ENCODE measurements at places on chromosomes 2 and 18.

- no peak for DNase-seq
Observed at GRCh38 chr2:17538844-17539554, 1.5 kb upstream of the VSNL1 start.

- DNase-seq, result no peak
Observed at GRCh38 chr2:124024561-124025170, 421 bp upstream of the CNTNAP5 start.

DNA sequence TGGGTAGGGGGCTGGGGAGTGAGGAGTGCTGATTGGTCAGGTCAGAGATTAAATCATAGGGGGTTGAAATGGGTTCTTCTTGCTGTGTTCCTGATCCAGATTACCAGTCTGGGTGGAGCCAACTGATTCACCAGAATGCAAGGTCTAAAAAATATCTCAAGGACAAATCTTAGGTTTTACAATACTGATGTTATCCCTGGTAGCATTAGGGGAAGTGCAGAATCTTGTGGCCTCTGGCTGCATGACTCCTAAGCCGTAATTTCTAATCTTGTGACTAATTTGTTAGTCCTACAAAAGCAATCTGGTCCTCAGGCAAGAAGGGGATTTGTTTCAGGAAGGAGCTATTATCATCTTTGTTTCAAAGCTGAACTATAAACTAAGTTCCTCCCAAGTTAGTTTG is 289.2 kb upstream of the KYNU start:
- DNase-seq, result no peak

GRCh38 chr2:38487852-38488251 is 110.8 kb upstream of the ATL2 start:
- no peak for DNase-seq

GRCh38 chr2:15334644-15335326 is 226.3 kb downstream of the NBAS start:
- DNase-seq, result no peak

DNA sequence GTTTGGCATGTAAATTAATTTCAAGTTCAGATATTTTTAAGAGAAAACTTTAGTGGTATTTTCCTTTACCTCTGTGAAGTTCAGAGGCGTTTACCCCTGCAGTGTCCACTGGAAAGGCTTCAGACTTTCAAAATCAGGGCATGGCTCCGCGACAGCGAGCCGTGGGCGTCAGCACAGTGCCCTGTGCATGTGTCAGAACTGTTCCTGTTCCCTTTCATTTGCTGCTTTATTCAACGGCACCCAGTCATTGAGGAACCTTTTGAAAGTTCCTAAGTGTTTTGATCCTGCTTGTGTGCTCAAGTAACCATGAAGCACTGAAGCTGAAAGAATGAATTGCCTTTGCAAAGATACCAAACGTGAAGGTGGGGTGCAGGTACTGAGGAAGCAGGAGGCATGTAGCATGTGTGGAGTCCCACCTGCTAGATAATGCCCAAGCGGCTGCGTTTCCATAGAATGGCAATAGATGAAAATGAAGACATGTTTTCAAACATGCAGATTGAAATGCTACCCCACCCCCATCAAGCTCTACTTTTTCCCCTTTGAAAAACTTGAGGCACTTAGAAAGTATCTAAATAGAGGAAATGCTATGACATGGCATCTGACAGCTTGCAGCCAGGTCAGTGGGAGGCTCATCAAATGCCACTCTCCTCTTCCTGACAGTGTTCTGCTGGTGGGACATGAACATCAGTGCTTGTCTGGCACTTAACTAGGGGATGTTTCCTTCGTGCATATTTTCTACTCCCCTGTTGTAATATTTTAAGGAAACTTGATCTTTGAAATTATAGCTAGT is 148.6 kb downstream of the ZNF236 start:
- DNase-seq, result no peak

GRCh38 chr2:224749136-224749535 is 33.0 kb upstream of the CCDC195 start:
- DNase-seq, result no peak

DNA sequence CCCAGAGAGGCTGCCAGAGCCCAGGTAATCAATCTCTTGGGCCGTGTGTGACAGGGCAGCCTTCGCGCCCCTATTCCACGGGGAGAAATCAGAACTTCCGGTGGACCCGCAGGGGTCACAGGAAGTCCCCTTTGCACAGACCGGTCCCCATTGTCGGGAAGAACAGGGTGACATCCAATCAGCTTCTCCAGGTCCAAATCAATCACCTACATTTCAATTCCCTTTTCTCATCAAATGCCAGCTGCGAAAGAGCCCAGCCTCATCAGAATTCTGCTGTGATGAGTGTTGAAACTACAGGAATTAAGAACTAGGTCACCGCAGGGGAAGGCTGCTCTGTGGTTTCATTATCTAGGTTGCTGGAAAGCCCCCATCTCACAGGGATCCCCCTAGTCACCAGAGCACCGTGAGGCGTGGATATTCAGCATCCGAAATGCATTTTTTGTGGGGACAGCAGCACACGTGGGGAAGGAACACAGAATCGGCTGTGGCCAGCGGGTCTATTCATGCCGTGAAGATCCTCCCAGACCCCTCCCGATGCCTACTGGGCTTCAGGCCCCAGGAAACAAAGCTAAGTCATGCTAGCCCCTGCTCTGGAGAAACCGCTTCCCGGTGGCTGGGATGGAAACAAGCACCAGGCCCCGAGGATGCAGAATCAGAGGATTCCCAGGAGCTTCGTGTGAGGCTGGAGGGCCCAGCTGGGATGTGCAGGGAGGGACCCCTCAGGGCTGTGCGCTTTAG is 193.7 kb upstream of the ID2 start:
- DNase-seq, result no peak

- DNase-seq, result no peak
Observed at GRCh38 chr2:3257166-3257565, 120.5 kb downstream of the EIPR1 start.

GRCh38 chr18:11752116-11752911 is 63.2 kb downstream of the GNAL start:
- peak; percentile 80 for DNase-seq

- DNase-seq, result no peak
Observed at GRCh38 chr18:53526101-53526870, 698.2 kb downstream of the MBD2 start.

GRCh38 chr2:202072226-202072625 is 829 bp upstream of the KIAA2012 start:
- DNase-seq, result no peak

- no peak for DNase-seq
Observed at GRCh38 chr2:218988650-218989049, 3.7 kb upstream of the FEV start.

DNA sequence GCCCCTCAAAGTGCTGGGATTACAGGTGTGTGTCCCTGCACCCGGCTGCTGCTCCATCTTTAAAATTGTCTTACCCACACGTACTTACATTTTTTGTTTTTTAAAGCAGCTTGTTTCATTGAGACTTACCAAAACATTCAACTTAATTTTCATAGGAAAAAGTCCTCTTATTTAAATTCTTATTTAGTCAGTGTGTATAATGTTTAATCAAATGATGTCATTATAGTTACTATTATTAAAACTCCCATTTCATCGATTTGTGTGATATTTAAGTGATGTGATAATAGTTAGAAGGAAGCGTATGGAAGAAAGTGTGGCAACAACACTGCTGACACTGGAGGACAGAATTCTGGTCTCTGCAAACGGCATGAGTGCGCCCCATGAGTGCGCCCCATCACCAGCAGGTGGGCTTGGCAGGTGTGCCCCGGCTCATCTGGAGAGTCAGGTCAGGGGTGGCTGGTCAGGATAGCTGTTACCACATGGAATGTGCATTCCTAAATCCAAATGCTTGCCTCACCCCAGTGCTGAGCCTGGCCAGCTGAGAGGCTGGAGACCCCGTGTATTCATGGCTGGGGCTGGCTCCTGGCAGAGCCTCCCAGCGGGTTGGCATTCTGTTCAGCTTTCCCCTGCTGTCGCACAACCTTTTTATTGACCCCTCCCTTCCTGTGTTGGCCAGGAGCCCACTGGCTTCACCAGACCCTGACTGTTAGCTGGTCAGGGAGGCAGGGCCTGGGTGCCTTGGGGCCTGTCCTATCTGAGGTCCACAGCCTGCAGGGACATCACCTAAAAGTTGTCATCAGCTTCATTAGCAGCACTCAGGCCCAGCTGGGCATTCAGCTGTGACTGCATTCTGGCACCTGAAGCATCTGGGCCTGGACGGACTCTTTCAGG is 79.7 kb downstream of the AGAP1 start:
- no peak for DNase-seq

GRCh38 chr2:186065491-186065890 is 326.9 kb downstream of the FSIP2 start:
- no peak for DNase-seq

DNA sequence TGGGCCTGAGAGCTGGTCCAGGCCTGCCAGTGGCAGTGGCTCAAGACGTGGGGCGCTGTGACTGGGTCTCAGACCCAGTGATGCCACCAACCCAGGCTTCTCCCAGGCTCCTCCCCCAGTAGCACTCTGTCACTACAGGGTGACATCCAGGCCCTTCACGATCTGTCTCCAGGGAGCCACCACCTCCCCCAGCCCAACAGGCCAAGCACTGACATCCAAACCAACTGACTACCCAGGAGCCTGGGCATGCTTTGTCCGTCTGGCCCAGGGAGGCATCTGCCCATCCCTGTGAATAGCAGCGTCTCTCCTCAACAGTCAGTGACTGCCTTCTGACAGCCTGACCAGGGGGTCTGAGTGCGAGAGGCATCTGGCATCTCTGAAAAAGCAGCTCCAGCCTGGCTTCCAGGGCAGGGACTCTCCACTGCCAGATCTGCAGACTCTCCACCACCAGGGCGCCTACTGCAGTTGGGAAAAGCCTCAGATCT is 13.0 kb downstream of the TEX44 start:
- no peak for DNase-seq

All from HuH-7.5 (cell line).